Endothelial cell of umbilical vein (primary cell): ENCODE measurements at places on chromosomes 4 and X. TPM values are rescaled to one million over a fixed set of nuclear protein-coding genes. Genes with fewer than 3 reads are reported as not detected.

DIPK2B gene
- total RNA-seq: 74.8 and 106 TPM in 2 replicates

DNA sequence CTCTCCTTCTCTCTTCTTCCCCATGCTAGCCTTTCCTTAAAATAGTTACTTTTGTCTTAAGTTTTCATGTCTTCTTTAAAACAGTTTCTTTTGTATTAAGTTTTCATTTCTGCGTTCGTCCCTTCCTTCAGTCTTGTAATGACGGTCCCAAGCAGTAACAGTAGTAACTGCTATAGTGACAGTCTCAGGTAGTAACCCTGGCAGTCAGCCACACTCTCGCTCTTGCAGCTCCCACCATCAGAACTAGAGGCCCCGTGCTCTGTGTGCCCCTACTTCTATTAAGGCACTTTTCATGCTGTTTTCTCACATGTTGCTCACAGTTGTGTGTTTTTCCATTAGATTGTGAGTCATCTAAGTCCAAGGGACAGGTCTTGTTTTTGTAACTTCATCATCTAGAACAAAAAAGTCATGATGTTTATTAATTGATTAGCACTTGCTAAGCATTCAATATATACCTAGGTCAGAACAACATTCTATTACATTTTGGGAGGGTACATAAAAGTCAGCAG, 49.3 kb downstream of the C4orf33 start:
- no peak overlapping the region for H3K4me3 ChIP-seq
- no peaks in the 10 kb centered on the region for H3K4me1 ChIP-seq
- H3K27me3 ChIP-seq: no peaks in the 10 kb centered on the region

GRCh38 chrX:74408304-74408703, 13.0 kb upstream of the SLC16A2 start:
- no peaks in the 10 kb centered on the region for H3K36me3 ChIP-seq
- H3K4me3 ChIP-seq: no peak overlapping the region
- no peak for DNase-seq

DNA sequence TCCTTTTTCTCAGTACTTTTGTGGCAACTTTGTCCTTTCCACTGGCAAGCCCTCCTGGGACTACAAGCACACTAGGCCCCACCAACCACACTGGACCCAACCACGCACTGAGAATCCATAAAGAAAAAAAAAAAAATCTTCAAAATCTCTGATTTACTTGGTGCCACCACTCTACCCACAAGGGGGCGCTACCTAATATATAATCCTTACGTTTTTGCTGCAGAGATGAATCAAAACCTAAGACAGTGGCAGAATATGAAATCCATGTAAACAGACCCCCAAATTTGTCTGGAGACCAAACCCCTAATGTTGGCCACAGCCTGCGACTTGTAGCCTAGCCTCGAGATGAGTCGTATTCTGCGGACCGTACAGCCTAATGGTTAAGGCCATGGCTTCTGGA, 63.5 kb upstream of the ARHGAP36 start:
- H3K36me3 ChIP-seq: no peaks in the 10 kb centered on the region
- no peak overlapping the region for H3K27ac ChIP-seq
- no peaks in the 10 kb centered on the region for H3K27me3 ChIP-seq
- H3K4me3 ChIP-seq: no peak overlapping the region
- DNase-seq: peak; percentile 5

GRCh38 chr4:80255329-80256095, 11.0 kb upstream of the FGF5 start:
- H3K4me1 ChIP-seq: peaks cover 5% of the 10 kb centered on the region
- peaks cover 47% of the 10 kb centered on the region for H3K27me3 ChIP-seq
- H3K27ac ChIP-seq: no peak overlapping the region
- DNase-seq: no peak

GRCh38 chr4:38381788-38382187, 282.2 kb upstream of the KLF3 start:
- no peaks in the 10 kb centered on the region for H3K36me3 ChIP-seq
- no peak for DNase-seq
- H3K27ac ChIP-seq: no peak overlapping the region
- no peaks in the 10 kb centered on the region for H3K4me1 ChIP-seq
- no peak overlapping the region for H3K4me3 ChIP-seq
- H3K27me3 ChIP-seq: peaks cover 4% of the 10 kb centered on the region

DNA sequence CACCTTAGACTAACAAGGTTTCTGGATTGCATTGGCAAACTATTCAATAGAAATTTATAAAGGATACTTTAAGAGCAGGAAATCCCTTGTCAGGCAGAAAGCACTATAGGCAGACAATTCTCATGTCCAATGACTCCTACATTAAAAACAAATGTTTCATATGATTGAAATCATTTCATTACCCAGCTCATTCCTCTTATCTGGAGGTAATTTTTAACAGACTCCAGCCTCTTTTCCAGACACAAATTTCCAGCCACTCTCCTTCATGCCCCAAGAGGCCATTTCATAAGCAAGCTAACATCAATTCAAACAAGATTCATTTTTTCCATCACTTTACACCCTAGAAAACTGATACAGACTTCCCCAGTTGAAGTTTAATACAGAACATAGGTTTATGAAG, 495.1 kb upstream of the FRG1 start:
- no peaks in the 10 kb centered on the region for H3K4me1 ChIP-seq
- H3K27ac ChIP-seq: no peak overlapping the region
- no peaks in the 10 kb centered on the region for H3K36me3 ChIP-seq
- no peak for DNase-seq
- no peaks in the 10 kb centered on the region for H3K27me3 ChIP-seq

GRCh38 chr4:75169020-75169419, 236.1 kb downstream of the PARM1 start:
- H3K27ac ChIP-seq: no peak overlapping the region
- H3K4me1 ChIP-seq: no peaks in the 10 kb centered on the region
- no peaks in the 10 kb centered on the region for H3K27me3 ChIP-seq
- no peaks in the 10 kb centered on the region for H3K36me3 ChIP-seq
- no peak overlapping the region for H3K4me3 ChIP-seq

GRCh38 chrX:133746593-133746992, 238.8 kb downstream of the GPC3 start:
- H3K4me3 ChIP-seq: no peak overlapping the region
- no peak for DNase-seq
- H3K4me1 ChIP-seq: no peaks in the 10 kb centered on the region
- H3K36me3 ChIP-seq: no peaks in the 10 kb centered on the region
- H3K27me3 ChIP-seq: no peaks in the 10 kb centered on the region

RAB28 gene
- 13.2 and 15.5 TPM in 2 replicates for total RNA-seq

DNA sequence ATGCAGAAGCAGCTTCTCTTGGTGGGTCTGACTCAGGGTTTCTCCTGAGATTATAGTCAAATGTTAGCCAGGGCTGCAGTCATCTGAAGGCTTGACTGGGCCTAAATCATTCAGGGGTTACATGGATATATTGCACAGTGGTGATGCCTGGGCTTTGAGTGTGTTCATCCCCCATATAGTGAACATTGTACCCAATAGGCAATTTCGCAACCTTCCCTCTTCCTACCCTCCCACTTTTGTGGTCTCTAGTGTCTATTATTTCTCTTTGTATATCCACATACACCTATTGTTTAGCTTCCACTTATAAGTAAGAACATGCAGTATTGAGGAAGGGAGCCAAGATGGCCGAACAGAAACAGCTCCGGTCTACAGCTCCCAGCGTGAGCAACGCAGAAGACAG, 90.3 kb upstream of the CAMK2D start:
- no peak overlapping the region for H3K4me3 ChIP-seq
- no peaks in the 10 kb centered on the region for H3K27me3 ChIP-seq
- DNase-seq: no peak
- H3K27ac ChIP-seq: no peak overlapping the region

GRCh38 chr4:94363136-94363655, 20.6 kb upstream of the HPGDS start:
- peak; percentile 54 for DNase-seq
- no peak overlapping the region for H3K4me3 ChIP-seq
- peak overlapping the region; percentile 89 for H3K27ac ChIP-seq
- H3K36me3 ChIP-seq: no peaks in the 10 kb centered on the region
- H3K4me1 ChIP-seq: peaks cover 37% of the 10 kb centered on the region

TMPRSS11E gene
- not detected in 2 replicates for total RNA-seq
